Stimulated activated CD8-positive, alpha-beta memory T cell treated with anti-CD3 and anti-CD28 coated beads, Interleukin-7, amount 100 ng/mL, for 24 hours (primary cell): ENCODE measurements at places on chromosomes 4 and X.

DNA sequence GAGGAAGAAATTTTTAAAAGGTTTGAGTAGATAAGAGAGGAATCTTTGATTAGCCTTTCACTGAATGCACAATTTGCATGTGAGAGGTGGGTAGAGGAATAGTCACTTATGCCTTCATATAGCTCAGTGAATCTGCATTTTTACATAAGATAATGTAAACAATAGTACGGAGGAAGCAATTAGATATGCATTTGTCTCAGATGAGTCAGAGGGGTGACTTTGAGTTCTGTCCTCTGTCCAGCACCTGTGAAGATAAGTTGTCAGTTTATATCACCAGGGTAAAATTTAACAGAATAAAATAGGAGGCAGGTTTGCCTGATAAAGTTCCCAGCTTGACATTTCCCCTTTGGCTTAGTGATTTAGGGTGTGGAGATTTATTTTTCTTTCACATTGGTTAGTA lies 841.9 kb downstream of the PCDH18 start:
- no peak for DNase-seq

- DNase-seq = no peak
Observed at GRCh38 chr4:149095811-149096210, 653.6 kb upstream of the NR3C2 start.

DNA sequence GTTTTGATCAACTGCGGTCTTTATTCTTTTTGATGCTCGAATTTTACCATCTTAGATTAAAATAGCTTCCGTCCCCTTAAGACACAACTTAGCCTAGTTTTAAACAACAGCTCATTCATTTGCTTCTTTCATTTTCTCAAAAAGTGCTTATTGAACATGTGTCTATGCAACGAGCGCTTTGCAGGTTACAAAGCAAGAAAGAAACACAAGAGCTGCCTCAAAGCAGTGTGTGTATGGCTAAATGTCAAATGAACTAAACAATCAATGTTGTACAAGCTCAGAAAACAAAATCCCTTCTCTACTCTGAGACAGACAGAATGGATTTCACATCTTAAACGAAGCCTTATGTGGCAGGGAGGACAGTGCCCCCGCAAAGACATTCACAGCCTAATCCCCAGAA lies 61.0 kb downstream of the EVC2 start:
- no peak for DNase-seq

GRCh38 chrX:124362072-124362471 lies 15.7 kb downstream of the SH2D1A start:
- DNase-seq = no peak

GRCh38 chr4:48109413-48110263 lies 24.4 kb downstream of the TXK start:
- no peak for DNase-seq

DNA sequence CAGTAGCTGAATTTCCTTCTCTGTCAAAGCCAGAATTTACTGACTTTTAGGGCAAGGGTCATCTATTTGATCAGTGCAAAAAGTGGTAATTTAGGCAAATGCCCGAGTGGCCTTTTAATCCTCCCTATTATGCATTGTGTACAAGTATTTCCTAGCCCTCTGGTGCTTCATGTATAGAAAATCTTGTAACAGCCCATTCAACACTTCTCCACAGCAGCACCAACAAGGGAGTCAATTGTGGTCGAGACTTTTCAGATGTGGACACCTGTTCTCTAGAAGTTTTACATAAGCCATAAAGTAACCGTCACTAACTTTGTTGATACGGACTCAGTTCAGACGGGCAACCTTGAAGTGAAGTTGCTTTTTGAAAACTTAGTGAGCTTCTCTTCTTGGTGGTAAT lies 50.9 kb upstream of the FHDC1 start:
- DNase-seq = no peak

- DNase-seq = no peak
Observed at GRCh38 chrX:40062525-40063155, 35.1 kb downstream of the BCOR start.
